ENCODE measurements at places on chromosomes 13 and 19. TPM values are rescaled to one million over a fixed set of nuclear protein-coding genes. Genes with fewer than 3 reads are reported as not detected.

- peaks cover 39% of the 10 kb centered on the region for H3K4me1 ChIP-seq
- H3K4me3 ChIP-seq = peak overlapping the region; percentile 69
- no peak for DNase-seq
- peak overlapping the region; percentile 94 for H3K27ac ChIP-seq
Observed at GRCh38 chr13:67147342-67148133, 82.6 kb downstream of the PCDH9 start.

- no peak for DNase-seq
- no peak overlapping the region for H3K4me3 ChIP-seq
- H3K27ac ChIP-seq = no peak overlapping the region
Observed at GRCh38 chr13:38830442-38831045, 143.7 kb downstream of the FREM2 start.

DNA sequence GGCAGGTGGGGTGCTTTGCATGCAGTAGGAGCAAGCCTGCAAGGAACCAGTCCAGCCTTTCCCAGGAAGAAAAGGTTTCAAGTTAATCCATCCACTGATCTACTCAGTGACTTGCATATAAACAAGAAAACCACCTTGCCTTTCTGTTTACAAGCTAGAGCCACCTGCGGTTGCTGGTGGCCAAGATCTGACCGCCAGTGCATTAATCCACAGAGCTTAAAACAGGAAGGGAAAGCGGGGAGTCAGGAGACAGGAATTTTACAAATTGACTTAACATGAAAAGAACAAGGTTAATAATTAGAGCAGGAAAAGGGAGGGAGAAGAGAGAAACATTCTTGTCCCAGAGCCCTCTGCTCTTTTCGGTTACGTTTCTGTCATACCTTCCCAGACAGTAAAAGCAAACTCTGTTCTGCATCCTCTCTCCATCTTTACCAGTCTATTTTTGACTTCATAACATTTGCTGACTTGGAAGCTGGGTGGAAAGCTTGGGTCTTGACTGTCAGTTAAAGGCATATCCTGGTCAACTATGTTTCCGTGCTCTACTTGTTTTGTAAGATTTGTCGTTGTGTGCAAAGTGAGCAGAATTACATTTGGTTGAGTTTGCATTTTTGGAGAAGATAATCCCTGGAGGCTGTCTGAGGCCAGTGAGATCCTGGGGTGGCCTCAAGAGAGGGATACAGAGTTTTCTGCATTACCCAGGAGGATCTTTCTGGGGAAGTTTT, 760.6 kb downstream of the EFNB2 start:
- no peaks in the 10 kb centered on the region for H3K36me3 ChIP-seq
- DNase-seq = no peak
- H3K4me1 ChIP-seq = no peaks in the 10 kb centered on the region

GRCh38 chr19:7869453-7869909, 4.7 kb downstream of the PRR36 start:
- peak; percentile 84 for DNase-seq
- H3K36me3 ChIP-seq = peaks cover 13% of the 10 kb centered on the region
- peaks cover 66% of the 10 kb centered on the region for H3K27me3 ChIP-seq
- peaks cover 41% of the 10 kb centered on the region for H3K4me1 ChIP-seq
- no peak overlapping the region for H3K27ac ChIP-seq
- H3K4me3 ChIP-seq = peak overlapping the region; percentile 47

- no peaks in the 10 kb centered on the region for H3K36me3 ChIP-seq
- H3K4me3 ChIP-seq = no peak overlapping the region
- no peaks in the 10 kb centered on the region for H3K4me1 ChIP-seq
Observed at GRCh38 chr13:61084988-61085387, 330.7 kb downstream of the PCDH20 start.

Gene KLK5
- polyA plus RNA-seq = not detected

DNA sequence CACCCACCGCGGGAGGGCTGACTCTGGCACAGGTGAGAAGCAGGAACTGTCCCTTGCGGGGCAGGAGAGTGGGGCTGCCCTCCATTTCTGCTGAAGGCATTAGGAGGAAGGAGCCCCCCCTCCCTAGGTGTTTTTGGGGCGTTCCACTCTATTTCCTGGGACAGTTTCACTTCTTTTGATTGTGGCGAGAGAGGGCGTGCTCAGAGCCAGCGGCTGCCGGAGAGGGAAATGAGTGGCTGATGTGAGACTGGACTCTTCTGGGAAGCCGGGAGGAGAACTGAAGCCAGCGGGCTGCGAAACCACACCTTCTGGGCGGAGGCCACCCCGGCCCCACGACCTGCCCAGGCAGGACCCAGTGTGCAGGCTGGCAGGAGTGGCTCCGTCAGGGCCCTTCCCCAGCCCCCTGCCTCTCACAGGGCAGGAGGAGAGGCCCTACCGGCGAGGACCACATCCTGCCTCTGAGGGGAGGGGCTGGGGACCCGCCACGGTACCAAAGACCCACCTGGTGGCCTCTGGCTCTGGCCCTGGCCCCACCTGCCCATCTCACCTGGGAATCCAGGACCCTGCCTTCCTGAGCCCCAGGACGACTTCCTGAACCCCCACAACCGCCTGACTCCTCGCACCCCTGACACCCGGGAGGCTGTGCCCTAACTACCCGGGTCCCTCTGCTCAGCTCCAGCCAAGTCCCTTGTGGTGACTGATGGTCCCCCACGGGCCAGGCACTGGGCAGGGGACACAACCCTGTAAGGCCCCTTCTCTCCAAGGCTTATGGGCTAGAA, 25.9 kb downstream of the MPND start:
- no peaks in the 10 kb centered on the region for H3K27me3 ChIP-seq
- no peaks in the 10 kb centered on the region for H3K36me3 ChIP-seq
- peak overlapping the region; percentile 96 for H3K27ac ChIP-seq
- DNase-seq = peak; percentile 89
